DMS53 (cell line): ENCODE measurements at places on chromosomes 6 and 20.

DNA sequence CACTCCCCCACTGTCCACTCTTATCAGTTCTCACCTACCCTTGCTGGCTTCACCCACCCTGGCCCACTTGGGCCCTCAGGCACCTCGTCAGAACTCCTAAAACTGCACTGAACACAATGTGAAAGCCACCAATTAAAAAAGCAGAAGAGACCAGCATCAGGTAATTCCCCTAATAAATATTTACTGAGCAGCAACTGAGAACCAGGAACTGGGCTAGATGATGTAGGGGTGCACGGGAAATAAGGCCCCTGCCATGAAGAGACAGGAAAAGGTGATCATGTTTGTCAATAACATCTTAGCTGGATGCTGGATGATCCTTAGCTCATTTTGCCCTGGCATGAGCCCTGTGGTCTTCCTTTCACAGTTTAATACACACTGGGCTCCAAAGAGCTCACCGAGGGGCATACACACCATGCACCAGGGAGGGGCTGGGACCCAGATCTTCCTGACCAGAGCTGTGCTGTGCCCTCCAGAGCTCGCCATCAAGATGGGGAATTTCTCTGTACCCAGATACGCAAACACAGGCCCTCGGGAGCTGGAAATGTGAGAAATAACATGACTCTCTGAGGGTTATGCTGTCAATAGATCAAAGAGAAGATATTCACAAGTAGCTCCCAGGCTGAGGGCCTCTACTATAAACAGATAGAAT lies 113.6 kb upstream of the SLC22A16 start:
- no peak for DNase-seq

- DNase-seq, result peak; percentile 42
These were observed 1.5 kb upstream of the ARFGEF2 start for GRCh38 chr20:48919882-48920526.

DNA sequence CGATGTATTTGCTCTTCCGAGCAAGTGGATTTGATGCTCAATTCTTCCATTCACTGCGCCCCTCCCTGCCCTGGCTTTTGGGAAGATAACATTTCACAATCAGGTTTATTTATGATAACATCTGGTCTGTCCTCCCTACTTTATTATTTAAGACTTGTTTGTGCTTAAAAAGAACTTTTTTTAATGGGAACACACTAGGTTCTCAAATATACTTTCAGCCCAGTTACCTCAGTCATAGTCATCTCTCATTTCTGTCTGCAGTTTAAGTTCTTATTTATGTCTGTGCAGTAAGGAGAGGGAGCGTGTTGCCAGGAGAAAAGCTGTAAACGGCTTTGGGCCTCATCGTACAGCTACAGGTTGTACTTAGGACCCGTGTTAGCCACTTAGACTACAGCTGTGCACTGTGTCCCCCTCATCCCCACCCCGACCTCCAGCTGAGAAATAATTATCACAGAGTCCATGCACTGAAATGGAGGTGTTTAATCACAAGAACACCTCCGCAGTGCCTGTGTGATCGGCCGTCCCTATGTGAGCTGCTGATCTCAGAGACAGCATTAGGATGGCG lies 99.3 kb downstream of the RPP40 start:
- no peak for DNase-seq

GRCh38 chr6:21158149-21158548 lies 435.4 kb upstream of the SOX4 start:
- DNase-seq, result no peak

DNA sequence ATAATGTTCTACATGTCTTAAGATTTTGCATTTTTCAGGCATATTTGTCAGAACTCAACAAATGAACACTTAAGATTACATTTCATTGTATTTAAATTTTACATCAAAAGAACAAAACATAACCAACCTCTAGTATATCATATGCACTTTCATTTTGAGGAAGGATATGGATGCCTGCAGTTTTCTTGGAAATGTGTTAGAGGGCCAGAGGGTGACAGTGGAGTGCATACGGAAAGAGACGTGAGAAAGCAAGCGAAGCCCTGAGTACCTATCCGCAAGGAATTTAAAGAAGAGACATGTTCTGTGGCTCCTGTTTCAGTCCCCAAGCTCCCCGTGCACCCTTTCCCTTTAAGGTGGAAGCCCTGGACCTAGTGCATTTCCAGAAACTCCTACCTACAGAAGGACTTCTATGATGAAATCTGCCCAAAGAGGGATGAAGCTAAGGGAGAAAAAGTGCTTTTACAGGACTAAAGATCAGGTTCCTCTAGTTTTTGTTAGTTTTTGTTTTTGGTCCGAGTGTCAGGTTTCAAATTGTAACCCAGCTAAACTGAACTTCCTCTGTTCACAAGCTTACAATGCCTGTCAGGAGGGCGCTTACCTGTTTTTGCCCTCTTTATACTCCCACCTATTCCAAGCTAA lies 38.8 kb downstream of the EZR start:
- DNase-seq, result no peak

GRCh38 chr6:49522710-49523593 lies 23.2 kb downstream of the GLYATL3 start:
- DNase-seq, result peak; percentile 85

DNA sequence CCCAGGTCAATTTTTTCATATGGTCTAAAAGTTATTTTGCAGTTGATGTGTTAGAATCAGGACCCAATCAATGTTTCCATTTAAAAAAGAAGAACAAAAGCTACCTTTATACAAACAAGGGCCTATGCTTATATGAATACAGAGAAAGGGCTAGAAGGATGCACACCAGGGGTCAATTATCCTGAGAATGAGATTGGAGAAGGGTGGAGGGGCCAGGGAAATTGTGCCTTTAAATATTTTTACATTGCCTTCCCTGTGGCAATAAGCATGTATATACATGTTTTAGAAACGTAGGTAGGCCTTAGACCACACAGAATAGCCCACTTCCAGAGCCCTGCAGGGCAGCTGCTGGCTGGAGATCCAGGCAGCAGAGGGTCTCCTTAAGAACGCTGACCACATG lies 12.7 kb downstream of the EXOC2 start:
- no peak for DNase-seq

DNA sequence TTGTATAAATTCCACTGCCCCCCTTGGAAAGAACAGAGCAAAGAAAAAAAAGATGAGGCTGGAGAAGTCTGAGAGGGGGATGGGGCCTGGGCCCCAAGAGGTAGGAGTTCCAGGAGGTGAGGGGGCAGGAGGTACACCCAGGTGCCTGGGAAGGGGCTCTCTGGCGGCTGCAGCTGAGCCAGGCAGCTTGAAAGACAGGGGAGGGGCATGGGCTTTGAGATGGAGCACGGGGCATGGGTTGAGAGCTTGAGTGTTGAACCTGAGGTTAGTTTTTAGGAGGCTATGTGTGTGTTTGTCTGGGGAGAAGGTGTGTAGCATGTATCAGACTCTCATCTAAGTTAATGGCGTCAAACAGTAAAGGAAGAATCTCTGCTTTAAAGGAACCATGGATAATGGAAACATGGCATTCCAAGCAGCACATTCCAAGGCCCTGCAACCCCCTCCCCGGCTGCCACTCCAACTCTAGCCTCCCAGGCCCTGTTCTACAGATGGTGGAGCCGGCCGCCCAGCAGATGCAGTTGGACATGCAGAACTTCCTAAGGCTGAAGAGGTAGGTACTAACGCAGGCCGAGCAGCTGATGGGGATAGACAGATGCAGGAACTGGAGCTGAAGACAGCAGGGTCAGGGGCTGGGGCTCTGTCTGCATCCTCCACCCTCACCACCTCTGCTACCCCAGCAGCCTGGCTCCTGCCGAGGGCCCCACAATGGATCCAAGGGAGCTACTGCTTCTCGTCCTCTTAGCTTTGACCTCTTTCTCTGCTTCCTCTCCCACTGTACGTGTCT lies 42.1 kb downstream of the MDFI start:
- no peak for DNase-seq

DNA sequence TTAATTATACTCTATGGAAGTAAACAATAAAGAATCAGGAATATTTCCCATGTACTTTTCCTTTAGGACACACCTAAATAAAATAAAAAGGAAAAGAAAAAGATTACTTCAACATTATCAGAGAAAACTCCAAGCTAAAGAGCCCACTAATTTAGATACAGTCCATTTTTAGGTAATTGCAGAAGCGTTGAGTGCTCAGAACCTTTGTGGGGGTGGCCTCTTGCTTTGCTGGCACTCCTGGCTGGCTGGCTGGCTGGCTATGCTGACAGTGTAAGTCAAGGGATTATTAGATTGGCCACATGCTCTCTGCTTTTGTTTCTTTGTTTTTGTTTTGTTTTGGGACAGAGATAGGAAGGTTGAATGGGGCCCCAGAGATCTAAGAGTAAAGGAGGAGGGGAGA lies at the start of gene GJE1:
Gene GJE1, plus strand, starts transcription at position 301 of the 400 bp plus-strand sequence. CDS start 234 bp downstream, outside the sequence.
- no peak for DNase-seq

DNA sequence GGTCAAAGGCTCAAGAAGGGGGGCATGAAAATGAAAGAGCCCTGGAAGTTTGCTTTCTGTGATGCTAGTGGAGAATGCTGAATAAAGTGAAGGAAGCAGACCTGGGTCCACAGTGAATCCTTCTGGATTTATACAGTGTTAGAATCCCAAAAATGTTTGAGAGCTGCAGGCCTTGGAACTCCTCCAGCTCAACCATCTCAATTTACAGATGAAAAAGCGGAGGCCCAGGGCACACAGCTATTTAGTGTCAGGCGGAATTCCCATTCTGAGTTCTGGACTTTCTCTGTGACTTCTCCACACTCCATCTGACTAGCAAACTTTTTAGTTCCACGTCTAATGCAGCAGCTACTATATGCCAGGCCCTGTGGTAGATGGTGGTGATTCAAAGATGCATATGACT lies 1.5 kb upstream of the PRSS35 start:
- no peak for DNase-seq

- no peak for DNase-seq
These were observed 247.5 kb upstream of the SUPT3H start for GRCh38 chr6:45625191-45625664.

DNA sequence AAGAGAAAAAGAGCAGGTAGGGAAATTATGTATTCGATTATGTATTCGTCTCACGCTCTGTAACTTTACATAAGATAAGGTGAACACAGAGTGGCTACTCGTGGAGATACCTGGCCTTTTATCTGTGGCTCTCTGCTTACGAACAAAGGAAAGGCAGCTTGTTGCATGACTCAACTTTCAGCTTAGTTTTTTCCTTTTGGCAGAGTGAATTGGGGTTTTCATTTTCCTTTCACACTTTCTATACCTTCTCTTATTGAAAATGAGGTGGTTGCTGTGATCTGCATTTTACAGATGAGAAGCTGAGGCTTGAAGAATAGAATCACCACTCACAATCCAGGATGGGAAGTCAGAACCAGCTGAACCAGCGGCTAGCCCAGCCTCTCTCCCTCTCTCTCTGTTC lies 13.3 kb upstream of the KCNK15 start:
- DNase-seq, result no peak

- no peak for DNase-seq
These were observed 137.5 kb downstream of the EYS start for GRCh38 chr6:65569505-65569904.

- DNase-seq, result no peak
These were observed 78.0 kb downstream of the PPP1R14C start for GRCh38 chr6:150220634-150221551.

DNA sequence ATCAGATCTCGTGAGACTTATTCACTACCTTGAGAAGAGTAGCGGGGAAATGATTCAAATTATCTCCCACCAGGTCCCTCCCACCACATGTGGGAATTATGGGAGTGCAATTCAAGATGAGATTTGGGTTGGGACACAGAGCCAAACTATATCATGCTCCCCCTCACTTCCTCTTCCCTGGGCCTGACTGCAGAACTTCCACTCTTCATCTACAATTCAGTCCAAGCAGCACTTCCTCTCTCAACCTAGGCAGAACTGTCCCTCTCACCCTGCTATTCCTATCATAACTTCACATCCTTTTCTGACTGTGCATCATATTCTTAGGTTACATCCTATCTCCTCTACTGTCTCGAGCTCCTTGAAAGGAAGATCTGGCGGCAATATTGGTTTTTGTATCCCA lies 184.0 kb upstream of the HDDC2 start:
- no peak for DNase-seq

GRCh38 chr6:31821301-31822035 lies 6.1 kb upstream of the HSPA1B start:
- peak; percentile 84 for DNase-seq
